Stimulated activated CD4-positive, alpha-beta T cell treated with anti-CD3 and anti-CD28 coated beads, Interleukin-15, amount 100 ng/mL, for 48 hours (primary cell): ENCODE measurements at places on chromosomes 1 and 21.

DNA sequence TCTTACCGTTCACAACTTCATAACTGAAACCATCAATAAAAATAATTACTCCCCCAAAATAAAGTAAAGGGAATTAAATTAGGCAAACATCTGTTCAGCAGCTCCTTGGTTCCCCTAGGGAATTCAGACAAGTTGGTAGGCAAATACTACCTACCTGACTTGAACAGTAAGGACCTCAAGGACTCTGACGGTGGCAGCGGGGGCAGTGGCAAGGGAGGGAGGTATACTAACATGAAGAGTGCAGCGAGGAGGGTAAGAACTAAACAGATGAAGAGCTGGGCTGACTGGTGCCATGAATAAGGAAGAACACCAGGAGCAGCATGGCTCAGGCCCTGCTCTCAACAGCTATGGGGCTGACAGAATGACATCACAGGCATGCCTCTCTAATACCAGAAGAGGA lies 33.1 kb downstream of the MTOR start:
- no peak for DNase-seq

DNA sequence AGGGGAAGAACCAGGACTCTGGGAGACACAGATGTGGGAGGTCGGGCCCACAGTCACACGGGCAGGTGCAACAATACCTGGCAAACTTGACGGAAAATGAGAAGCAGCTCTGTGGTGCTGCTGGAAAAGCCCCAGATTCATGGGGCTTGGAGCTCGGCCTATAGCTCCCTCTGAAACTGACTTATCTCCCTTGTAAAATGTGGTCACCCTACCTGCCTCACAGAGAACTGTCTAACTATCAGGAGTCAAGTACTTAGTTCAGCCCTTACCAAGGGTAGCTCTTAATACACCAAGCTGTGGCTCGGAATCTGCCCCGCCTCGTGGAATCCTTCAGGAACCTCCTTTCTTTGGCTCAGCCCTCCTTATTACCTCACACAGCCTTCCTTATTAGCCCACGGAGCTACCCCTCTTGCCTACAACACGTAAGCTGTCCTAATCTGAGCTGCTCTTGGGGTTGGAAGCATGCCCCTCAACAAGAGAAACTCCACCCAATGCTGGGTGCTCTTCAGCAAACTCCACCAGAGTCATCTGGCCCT lies 68.9 kb downstream of the MRPL37 start:
- DNase-seq, result no peak

- no peak for DNase-seq
Observed at GRCh38 chr1:178358456-178358855, 138.3 kb downstream of the CLEC20A start.

DNA sequence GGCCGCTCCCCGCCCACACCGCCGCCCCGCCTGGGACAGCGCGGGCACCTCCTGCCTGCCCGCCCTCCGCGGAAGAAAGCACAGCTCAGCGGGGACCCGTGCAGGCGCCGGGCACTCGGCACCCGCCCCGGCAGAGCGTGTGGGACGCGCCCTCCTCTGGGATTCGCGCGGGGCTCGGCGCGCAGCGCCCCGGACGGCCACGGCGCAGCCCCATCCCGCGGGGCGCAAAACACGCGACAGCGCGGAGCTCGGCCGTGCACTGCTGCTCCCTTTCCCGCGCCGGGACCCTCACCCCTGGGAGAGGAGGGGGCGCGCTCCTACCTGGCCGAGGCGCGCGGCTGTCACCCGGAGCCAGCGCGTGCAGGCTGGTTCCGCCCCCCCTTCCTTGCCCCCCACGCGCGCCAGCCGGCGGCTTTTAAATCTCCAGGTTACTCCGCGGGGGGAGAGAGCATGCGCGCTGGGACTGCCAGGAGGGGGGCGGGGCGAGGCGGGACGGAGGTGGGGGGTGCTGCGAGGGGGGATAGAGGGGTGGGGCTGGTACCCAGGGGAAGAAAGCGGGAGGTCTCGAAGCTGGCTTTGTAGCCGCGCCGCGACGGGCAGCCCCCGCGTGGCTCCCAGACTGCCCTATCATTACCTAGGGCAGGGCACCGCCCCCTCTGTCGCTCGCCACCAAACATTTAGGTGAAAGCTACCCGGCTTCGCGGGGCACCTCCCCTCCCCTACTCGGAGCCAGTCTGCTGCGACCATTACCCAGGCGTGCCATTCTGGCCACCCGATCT lies at the start of gene SLC45A3:
SLC45A3 (minus strand) TSS at position 437 of the 779 bp plus-strand sequence. CDS start 15,853 bp downstream, outside the sequence.
- DNase-seq, result no peak

- DNase-seq, result no peak
Observed at GRCh38 chr1:233614173-233614742, 352 bp downstream of the KCNK1 start.

DNA sequence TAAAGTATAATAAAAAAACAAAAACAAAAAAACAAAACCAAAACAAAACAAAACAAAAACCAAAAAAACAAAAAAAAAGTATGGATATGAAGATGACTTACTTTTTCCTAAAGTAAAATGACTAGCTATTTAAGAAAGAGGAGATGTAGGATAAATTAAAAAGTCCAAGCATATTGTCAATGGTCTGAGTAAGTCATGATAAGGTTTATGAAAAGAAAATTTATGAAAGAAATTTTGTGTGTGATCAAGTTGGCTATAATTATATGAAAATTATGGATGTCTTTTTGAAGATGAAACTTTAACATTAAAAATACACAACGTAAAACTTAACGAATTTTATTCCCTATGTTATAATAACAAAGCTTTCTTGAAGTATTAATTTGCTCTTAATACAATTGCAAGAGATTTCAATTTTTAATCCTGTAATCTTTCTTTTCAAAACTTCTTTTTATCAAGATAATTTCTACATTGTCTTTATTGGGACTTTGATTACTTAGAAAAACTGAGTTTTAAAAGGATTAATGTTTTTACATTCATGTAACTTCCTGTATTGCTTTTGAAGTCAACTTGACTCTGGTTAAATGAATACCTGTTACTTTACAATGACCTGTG lies 200.9 kb upstream of the IVNS1ABP start:
- DNase-seq, result no peak

DNA sequence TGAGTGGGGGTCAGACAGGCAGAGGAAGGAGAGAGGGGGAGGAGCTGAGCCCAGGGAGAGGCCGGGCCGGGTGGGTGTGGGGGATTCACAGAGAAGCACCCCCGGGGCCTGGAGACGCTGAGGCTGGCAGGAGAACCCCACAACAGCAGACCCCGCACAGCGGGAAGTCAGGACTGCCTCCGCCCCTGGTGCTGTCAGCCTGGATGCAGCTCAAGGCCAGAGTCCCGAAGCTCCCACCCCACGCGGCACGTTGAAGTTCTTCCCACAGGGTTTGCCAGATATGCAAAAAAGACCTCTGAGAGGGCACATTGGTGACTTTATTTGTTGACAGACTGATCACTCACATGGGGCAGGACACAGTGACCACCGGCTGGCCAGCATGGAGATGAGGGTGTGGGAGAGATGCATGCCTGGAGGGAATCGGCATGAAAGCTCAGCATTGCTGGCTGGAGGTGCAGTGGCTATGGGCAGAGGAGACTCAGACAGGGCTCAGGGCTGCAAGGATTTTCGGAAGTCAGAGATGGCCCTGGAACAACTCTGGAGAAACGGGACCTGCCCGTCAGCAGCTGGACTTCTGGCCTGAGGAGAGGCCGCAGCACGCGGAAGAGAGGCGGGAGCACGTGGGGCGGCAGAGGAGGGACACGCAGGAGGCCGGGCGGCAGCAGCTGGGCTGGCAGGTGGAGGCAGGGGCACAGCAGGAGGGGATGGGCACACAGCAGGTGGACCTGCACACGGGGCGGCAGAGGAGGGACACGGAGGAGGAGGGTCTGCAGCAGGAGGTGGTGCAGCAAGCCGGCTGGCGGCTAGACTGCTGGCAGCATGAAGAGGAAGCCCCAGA lies 885 bp downstream of the KRTAP10-3 start:
- no peak for DNase-seq

DNA sequence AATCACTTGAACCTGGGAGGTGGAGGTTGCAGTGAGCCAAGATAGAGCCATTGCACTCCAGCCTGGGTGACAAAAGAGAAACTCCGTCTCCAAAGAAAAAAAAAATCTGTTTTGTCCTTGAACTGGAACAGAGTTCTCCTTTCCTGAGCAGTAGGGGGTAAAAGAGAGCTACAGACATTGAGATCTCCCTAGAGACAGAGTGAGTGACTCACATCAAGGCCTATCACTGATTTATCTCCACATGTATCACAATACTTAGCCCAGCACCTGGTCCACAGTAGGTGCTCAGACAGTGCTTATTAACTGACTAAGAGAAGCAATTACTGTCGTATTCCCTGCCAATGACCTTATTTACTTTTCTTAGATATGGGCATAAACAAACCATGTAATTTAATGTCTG lies 354.1 kb upstream of the C1orf87 start:
- no peak for DNase-seq

DNA sequence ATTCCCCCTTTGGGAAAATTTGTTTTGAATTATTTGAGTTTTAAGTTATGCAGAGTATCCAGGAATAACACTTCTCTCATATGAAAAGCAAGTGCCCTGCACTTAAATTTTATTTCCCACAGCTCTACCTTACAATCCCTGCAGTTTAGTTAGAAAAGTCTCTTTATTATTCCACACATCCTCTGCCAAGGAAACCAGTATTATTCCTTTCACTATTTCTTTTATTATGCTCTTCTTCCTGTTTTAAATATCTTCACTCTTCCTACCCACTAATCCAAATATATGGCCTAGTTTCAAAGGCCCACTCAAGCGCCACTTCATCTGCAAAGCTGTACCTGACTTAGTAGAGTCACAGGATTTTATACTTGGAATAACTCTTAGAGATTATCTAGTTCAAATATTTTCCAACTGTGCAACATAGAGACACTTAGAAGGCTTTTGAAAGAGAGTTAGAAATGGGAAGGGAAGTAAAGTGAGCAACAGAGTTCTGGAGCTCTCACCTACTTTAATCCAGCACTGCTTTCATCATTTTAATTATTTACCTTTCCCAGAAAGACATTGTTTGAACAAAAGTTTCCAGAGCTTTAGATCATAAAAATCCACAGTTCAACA lies 97.2 kb upstream of the LYPLAL1 start:
- DNase-seq, result no peak

- DNase-seq, result no peak
Observed at GRCh38 chr1:116682641-116683221, 15.2 kb upstream of the IGSF3 start.

DNA sequence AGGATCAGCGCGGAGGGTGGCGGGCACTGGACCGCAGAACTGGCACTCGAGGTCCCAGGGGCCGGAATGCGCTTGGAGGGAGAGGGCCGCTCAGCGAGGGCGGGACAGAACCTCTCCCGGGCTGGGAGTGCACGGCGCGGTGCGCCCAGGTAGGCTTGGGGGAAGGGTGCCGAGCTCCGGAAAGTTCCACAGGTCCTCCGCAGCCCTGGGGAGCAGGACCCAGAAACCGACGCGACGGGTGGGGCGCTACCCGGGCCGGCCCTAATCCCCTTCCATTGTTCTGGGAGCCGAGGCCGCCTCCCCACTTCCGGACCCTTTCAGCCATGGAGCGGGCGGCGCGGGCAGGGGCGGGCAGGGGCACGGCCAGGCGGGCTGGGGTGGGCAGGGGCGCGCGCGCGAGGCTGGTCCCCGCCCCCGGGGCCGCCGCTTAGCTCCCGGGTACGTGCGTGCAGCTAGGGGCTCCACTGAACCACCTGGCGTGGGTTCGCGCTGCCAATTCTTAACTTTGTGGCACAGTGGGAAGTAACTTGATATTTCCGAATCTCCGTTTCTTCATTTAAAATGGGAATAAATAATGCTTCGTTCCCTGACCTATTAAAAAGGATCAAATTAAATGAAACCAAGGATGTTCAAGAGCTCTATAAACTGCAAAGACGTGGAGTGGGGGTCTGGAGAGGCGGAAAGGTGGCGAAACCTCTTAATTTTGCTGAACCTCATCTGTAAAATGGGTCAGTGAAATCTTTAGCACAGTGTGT lies 20.7 kb downstream of the LGR6 start:
- DNase-seq, result no peak

GRCh38 chr1:239321877-239322276 lies 64.5 kb upstream of the CHRM3 start:
- DNase-seq, result no peak

DNA sequence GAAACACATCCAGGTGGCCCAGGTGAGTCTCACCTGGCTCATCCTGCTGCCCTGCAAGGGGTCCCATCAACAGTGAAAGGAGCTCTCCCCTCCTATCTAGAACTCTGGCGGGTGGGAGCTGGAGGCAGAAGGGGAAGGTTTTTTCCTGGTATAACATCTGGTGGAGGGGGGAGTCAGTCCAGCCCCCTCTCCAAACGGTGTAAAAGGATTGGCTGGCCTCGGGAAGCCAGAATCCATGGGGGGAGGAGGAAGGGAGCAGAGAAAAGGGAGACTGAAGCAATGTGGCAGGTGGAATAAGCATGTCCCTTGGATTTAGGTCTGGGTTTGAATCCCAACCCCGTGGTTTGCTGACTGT lies 1.2 kb upstream of the CAMK2N1 start:
- DNase-seq, result no peak

GRCh38 chr1:190904091-190904695 lies 426.5 kb upstream of the BRINP3 start:
- no peak for DNase-seq
